ENCODE measurements at places on chromosomes 12 and 14.

GRCh38 chr14:49494836-49495235 lies 91.3 kb downstream of the RPS29 start:
- DNase-seq = no peak

GRCh38 chr12:81874586-81874985 lies 115.4 kb upstream of the PPFIA2 start:
- peak; percentile 61 for DNase-seq

DNA sequence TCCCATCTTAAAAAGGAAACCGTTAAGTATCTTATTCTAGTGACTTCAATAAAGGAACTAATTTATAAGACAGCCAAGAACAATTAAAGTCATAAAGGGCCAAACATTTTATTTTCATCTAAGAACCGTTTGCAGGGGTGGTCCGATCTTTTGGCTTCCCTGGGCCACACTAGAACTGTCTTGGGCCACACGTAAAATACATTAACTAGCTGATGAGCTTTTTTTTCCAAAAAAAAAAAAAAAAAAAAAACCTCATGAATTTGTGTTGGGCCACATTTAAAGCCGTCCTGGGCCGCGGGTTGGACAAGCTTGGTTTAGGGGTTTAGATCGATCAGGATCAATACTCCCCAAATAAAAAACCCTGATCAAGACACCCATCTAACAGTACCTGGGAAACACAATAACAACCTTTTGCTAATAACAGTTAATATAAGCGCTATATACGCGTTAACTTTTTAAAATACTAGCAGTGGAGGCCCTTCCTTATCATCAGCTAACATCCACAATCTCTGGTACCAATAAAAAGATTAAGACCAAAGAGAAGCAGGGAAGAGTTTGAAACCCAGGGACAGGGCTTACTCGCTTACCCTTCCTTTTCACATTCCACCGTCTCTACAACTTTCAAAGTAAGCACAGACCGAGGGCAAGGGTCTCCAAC lies 1.1 kb downstream of the NAP1L1 start:
- no peak for DNase-seq

- no peak for DNase-seq
Observed at GRCh38 chr12:93868771-93869170, 191.6 kb downstream of the CRADD start.

- DNase-seq = no peak
Observed at GRCh38 chr14:57549765-57550420, 56.2 kb upstream of the CCDC198 start.

- DNase-seq = no peak
Observed at GRCh38 chr14:92677955-92678354, 70.5 kb downstream of the LGMN start.

DNA sequence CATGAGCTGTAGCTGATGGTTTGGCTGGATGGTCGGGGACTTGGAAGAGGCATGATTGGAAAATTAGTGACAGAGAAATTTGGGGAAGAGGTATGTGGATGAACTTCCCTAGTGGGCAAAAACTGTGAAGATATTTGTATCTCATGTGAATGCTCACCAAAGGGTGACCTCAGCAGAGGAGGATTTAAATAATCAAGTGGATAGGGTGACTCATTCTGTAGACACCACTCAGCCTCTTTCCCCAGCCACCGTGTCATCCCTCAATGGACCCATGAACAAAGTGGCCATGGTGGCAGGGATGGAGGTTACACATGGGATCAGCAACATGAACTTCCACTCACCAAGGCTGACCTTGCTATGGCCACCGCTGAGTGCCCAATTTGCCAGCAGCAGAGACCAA lies 60.8 kb upstream of the KRAS start:
- DNase-seq = no peak

GRCh38 chr14:103104654-103105452 lies 10.3 kb downstream of the EXOC3L4 start:
- DNase-seq = peak; percentile 75

GRCh38 chr14:92866181-92866752 lies 56.7 kb upstream of the CHGA start:
- DNase-seq = no peak

DNA sequence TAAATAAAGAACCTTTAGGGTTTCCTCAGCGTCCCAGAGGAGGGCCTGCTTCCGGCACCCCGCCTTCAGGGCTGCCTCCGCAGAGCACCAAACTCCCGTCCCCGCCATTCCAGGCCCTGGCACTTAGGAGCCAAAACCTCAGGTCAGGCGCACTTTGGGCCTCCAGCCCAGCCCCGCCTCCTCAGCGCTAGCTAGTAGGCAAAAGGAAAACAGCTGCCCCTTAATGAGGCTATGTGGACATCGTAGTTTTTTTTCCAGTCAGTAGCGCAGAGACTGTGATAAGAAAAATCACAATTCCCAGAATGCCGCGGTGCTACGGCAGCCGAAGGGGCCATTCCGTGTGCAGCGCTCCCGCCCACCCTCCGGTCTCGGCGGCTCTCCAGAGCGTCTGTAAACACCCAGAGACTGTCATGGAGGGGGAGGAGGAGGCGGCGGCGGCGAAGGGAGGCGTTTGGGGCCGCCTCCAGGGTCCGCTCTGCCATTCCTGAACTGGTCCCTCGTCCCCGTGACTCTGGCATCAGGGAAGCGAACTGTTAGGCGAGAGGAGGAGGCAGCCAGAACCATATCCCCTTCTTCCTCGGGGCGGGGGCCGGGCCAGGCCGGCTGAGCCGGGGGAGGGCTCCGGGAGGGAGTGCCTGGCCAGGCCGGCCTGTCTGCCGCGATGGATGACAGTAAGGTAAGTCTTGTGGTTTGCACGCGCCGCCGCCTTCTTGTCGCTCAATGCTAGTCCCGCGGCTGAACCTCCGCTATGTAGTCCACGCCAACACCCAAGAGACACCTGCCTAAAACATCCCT lies at the start of gene CREBL2:
Gene CREBL2 (plus strand): TSS at position 365 of the 795 bp plus-strand sequence. CDS start 297 bp downstream, at position 662.
- peak; percentile 96 for DNase-seq

DNA sequence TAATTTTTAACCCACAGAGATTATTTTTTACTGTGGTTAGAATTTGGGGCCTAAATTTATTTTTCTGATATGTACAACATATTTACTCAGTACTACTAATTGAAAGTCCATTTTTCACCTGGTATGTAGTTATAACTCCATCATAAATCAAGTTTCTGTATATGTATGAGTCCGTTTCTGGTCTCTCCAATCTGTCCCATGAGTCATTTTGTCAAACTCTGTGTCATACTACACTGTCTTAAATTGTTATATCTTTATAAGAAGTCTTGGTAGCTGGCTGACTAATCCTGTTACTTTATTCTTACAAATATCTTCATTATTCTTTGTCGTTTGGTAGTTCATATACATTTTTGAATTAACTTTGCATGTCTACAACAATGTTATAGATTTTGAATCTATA lies 344.0 kb downstream of the PDZRN4 start:
- DNase-seq = no peak

DNA sequence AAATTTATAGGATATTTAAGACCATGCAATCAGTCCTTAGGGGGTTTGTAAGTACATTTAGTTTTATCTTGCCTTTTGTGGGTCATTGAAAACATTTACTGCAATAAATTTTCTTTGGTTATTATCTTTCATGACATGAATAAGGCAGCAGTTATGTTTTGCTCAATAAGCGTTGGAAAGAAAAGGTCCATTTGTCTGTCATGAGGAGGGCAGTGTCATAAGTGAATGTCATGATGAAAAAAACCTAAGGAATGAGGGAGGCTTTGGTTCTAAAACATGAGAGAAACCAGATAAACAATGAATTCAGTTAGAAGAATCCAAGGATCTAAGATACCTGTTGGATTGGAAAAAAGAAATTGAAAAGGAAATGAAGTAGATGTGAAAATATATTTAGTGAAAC lies 209.4 kb downstream of the NAV3 start:
- DNase-seq = no peak

Measured in common myeloid progenitor, CD34-positive (primary cell).